ENCODE measurements at places on chromosomes 13 and 19.
A peak's percentile ranks its signal among the peaks of the same experiment; 100 is the strongest.

GRCh38 chr19:5498830-5499550 lies 43.8 kb downstream of the ZNRF4 start:
- DNase-seq, result no peak

- peak; percentile 38 for DNase-seq
Measured at GRCh38 chr19:55147545-55148251, 1.3 kb downstream of the TNNT1 start.

- DNase-seq, result no peak
Measured at GRCh38 chr19:11657307-11657706, 60.0 kb downstream of the ZNF627 start.

DNA sequence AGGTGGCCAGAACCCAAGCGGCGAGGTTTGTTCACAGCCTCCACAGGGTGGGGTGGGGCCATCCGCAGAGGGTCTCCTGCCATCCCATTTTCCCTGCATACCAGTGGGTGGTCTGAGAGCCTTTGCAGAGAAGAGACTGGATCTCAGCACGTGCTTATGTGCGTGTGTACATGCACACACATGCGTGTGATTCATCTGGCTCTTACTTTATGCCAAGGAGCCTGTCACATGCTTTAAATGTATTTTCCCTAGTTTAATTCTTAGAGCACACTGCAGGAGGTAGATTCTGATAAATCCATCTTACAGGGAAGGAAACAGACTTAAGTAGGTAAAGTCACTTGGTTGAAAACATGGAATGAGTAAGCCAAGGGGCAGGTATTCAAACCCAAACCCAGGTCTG lies 47.1 kb downstream of the CAPN12 start:
- DNase-seq, result no peak

GRCh38 chr19:32573492-32573794 lies 7.5 kb upstream of the PDCD5 start:
- no peak for DNase-seq

GRCh38 chr13:19181621-19182485 lies at the start of gene TUBA3C:
Gene TUBA3C, minus strand, starts transcription at chr13:19181824. Its CDS starts 77 bp downstream, at chr13:19181747.
- DNase-seq, result no peak

GRCh38 chr19:45283443-45284033 lies 32.5 kb downstream of the MARK4 start:
- DNase-seq, result no peak

- peak; percentile 49 for DNase-seq
Measured at GRCh38 chr19:8148410-8149260, 757 bp downstream of the FBN3 start.

Measured in NCI-H510A (cell line).